ENCODE measurements at places on chromosomes 2 and 18.
A peak's percentile ranks its signal among the peaks of the same experiment; 100 is the strongest.

DNA sequence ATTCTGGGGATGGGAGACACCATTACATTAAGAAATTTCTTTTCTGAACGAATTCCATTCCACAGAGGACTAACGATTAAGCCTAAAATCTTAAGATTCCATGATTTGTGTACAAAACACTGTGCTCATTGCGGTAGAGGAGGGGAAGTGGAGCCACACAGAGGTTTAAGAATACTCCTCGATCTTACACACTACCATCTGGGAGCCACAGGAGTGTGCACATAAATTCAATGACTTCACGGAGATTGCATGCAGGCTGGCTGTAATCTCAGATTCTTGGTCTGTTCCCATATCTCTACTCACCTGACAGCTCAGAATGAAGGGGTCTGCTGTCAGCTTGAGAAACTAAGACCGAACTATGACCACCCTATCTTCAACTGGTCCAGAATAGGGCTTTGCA lies 762 bp downstream of the VPS4B start:
- no peak for DNase-seq

GRCh38 chr2:236636261-236636660 lies 66.6 kb downstream of the ACKR3 start:
- DNase-seq, result no peak

- no peak for DNase-seq
These were observed 45.2 kb upstream of the SP5 start for GRCh38 chr2:170669909-170670308.

DNA sequence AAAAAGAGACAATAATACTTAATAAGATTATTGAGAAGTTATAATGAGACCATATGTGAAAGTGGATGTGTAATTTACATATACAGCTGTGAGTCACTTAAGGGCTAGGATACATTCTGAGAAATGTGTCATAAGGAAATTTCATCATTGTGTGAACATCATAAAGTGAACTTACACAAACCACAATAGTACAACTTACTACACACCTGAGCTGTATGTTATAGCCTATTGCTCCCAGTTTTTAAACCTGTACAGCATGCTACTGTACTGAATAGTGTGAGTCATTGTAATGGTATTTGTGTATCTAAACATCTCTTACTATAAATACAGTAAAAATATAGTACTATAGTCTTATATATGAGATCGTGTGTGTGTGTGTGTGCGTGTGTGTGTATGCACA lies 1420.3 kb upstream of the PIK3C3 start:
- DNase-seq, result no peak

- DNase-seq, result no peak
These were observed 65.7 kb downstream of the TMEM18 start for GRCh38 chr2:611519-611918.

GRCh38 chr18:43013486-43013885 lies 102.0 kb downstream of the RIT2 start:
- DNase-seq, result no peak

GRCh38 chr2:188678882-188679281 lies 295.3 kb upstream of the COL3A1 start:
- DNase-seq, result no peak

GRCh38 chr18:3869848-3870247 lies 419.9 kb downstream of the TGIF1 start:
- peak; percentile 69 for DNase-seq

DNA sequence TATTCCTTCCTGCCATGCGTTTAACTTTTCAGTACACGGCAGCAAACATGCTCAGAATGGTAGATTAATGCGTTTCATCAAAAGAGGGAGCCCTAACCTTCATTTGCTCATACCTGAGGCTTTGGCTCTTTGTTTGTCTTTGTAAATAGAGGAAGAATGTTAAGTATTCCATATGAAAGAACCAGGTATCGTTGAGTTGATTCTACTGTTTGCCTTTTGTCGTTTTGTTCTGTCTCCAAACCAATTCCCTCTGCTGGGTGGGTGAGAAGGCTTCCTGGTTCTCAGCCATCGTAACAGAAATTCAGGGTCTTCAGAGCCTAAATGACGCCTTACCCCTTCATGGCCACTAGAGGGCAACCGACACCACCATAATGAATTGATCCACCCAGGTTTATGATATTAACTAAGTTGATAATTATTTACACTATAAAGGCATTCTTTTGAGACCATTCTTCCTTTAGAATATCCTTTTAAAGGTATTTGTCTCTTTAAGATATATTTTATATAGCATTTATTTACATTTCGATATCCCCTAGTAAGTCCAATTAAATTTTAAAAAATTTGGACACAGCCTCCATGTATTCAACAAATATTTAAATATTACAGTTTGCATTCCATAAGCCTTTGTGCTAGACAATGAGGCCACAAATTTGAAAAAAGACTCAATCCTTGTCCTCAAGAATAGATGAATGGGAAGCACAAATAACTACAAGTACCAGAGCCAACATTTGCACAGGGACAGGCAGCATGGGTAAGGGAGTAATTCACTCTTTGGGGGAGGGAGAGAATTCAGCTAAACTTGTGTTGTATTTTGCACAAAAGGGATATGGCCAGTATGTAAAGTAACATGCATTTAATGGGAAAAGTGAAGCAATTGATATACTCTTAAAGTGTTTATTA lies 48.1 kb downstream of the TIMM21 start:
- DNase-seq, result peak; percentile 66

DNA sequence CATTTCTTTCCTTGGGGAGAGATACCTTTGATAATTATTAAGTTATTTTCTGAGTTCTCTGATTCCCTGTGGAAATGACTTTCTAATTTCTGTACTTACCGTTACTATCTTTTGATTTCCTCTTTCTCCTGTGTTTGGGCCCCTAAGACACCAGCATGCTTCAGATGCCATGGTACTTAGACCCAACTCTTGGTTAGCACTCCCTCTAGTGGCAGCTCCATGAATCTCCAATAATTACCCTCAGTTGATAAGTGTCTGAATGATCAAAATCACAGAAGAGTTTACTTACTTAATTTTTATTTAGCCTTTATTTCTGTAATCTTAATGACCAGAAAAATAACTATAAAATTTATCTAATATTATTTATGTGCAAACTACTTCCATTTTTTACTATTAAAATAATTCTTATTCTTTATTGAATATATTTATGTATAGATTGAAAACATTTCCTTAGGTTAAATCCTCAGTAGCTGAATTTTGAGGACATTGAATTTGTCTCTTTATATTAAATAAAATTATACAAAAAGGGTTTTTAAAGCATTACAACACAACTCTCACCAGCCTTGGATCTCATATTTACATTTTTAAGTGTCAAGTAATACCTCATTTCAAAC lies 300.4 kb downstream of the KCNS3 start:
- DNase-seq, result peak; percentile 36

DNA sequence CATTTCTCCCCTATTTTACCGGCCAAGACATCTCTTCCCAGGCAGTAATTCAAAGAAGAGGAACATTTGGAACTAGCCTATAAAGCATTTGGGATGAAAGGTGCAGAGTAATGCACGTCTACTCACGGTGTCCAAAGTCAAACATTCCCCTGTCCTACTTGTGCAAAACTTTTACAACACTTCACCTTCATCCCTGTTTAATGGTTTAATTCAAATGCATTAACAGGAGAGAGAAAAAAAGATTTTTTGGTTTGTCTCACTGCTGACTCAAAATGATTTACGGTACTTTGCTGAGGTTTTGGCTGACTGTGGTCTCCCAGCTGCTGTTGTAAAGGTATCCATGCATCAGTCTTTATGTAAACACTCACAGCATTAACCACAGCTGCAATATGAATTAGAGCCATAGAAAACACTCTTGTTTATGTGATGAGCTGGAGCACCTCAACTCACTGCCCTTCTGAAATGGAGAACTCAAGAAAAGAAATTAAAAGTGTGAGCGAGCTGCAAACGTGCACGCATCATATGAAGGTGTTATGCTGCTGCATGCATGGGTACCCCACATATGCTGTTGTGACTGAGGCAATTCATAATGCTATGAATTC lies 220.5 kb downstream of the PIEZO2 start:
- no peak for DNase-seq

GRCh38 chr18:41548521-41549260 lies 406.3 kb upstream of the PIK3C3 start:
- DNase-seq, result peak; percentile 45

- no peak for DNase-seq
These were observed 4.0 kb upstream of the DGUOK start for GRCh38 chr2:73922681-73923080.

DNA sequence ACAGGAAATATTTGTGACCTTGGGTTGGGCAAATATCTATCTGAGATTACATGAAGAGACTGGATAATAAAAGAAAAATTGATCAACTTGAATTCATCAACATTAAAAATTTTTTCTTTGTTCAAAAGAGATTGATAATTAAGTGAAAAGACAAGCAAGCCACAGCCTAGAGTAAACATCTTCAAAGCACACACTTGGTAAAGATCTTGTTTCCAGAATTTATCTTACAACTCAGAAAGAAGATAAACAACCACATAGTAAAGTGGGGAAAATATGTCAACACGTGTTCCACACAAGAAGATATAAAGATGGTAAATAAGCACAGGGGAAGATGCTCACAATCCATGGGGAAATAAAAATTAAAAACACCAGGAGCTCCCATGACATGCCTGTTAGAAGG lies 195.9 kb downstream of the SOX11 start:
- no peak for DNase-seq

GRCh38 chr2:110712737-110713136 lies 19.6 kb upstream of the ACOXL start:
- no peak for DNase-seq

- no peak for DNase-seq
These were observed 10.1 kb downstream of the EHD3 start for GRCh38 chr2:31244101-31244500.

- no peak for DNase-seq
These were observed 15.3 kb downstream of the PELI1 start for GRCh38 chr2:64128943-64129391.

DNA sequence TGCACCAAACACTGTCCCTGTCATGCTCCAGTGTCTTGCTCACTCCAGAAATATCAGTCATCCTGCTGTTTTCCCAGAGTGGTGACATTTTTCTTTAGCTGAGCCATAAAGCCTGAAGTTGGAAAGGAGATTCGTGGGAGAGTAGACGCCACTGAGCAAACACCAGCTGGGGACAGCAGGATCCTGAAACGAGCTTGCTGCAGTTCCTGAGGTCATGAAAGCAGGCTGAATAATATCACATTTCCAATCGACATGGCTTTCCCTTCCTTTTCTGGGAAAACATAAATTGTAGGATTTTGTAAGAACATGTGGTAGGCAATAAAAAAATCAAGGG lies 276.4 kb downstream of the CDCA7 start:
- no peak for DNase-seq

DNA sequence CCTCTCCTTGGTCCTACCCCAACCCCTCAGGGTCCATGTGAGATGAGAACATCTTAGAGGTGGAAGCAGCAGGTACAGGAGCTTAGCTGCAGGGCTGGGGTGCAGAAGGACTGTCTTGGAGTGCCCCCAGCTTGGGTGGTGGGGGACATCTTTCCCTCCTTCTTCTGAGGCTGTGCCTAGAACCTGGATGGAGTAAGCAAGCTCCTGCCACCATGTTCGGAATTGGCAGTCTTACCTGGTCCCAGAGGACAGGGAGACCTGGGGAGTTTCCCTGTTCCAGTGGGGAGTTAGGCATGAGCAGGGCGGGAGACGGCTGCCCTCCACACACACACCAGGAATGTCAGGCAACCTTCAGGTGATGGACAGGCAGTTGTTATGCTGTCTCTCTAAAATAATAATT lies 131.0 kb upstream of the COPS8 start:
- no peak for DNase-seq

- DNase-seq, result no peak
These were observed 2.9 kb downstream of the PROKR1 start for GRCh38 chr2:68646303-68646702.

GRCh38 chr2:241777170-241777685 lies 606 bp downstream of the GAL3ST2 start:
- no peak for DNase-seq

DNA sequence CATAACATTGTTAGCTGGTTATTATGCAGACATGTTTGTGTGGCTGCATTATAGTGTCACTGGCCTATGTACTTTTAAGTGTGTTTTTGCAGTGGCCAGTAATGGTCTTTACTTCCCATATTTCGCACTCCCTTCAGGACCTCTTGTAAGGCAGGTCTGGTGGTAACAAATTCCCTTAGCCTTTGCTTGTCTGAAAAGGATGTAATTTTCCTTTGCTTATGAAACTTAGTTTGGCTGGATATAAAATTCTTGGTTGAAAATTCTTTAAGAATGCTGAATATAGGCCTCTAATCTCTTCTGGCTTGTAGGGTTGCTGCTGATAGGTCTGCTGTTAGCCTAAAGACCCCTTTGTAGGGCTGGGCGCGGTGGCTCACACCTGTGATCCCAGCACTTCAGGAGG lies 34.7 kb downstream of the ZC3H8 start:
- no peak for DNase-seq

- no peak for DNase-seq
These were observed 3.3 kb downstream of the DNMT3A start for GRCh38 chr2:25338401-25338800.

- DNase-seq, result no peak
These were observed 26.9 kb upstream of the PPP1R1C start for GRCh38 chr2:181958726-181959125.

- no peak for DNase-seq
These were observed 95.5 kb upstream of the STK17B start for GRCh38 chr2:196266855-196267254.

DNA sequence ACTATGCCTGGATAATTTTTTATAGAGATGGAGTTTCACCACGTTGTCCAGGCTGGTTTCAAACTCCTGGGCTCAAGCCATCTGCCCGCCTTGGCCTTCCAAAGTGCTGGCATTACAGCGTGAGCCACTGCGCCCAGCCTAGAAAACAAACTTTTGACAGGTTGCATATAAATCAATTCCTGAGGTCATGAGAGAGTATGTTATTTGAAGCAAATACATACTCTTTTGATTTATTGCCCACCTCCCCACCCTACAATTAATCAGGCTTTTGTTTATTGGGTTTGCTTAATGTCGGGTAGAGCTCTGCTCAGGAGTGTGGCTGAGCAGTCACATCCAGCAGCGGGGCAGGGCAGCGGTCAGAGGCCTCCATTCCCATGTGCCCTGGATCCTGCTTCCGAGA lies 37.9 kb upstream of the ASB1 start:
- no peak for DNase-seq

DNA sequence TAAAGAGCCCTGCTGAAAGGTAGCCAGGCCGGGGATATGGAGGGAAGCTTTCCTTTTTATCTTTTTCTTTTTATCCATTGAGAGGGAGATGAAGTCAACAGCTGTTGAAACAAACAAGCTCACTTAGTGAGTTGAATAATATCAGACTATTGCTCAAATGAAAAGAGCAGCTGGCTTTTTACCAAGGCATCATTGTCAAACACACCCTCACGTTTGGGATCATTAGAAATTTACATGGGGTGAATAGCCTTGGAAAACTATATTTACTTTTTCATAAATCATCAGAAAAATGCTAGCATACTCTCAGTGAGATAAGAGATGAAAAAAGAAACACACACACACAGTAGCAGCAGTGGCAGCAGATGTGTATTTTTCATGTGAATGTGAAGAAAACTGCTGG lies 71.5 kb upstream of the HNMT start:
- DNase-seq, result no peak

GRCh38 chr18:36350839-36351469 lies 53.4 kb downstream of the FHOD3 start:
- no peak for DNase-seq
